ENCODE measurements at places on chromosomes 12 and 14.

DNA sequence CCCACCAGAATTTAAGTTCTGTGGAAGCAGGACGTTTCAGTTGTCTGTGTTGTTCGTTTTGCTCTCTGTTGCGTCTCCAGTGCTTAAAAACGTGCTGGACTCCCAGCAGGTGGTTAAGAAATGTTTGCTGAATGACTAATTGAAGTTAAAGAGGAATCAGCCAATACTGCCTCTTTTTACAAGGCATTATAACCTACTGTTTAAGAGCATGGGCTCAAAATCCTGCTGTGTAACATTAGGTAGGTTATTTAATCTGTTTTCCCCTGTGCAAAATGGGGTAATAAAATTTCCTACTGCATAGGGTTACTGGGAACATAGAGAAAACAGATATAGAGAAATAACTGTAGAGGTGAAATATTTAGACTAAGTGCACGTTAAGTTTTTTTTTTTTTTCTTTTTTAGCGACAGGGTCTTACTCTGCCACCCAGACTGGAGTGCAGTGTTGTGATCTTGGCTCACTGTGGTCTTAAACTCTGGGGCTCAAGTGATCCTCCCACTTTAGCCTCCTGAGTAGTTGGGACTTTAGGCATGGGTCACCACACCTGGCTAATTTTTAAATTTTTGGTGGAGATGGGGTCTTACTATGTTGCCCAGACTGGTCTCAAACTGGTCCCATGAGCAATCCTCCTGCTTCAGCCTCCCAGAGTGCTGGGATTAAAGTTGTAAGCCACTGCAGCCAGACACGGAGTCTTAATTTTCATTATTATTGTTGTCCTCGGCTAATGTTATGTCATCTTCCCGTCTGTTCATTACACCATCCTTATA is 139.4 kb upstream of the PRICKLE1 start:
- no peak for DNase-seq

DNA sequence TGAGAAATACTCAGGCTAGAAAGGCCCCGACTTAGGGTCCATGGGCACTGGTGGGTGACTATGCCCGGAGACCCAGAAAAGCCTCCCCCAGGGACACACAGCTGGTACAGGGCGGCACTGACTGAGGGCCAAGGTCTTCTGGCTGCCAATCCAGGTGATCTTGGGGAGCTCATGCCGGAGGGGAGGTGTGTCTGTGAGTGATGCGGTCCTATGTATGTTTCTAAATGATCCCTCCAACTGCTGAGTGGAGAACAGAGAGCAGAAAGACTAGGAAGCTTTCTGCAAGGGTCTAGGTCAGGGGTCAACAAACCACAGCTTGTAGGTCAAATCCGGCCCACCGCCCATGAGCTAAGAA is 391 bp downstream of the SERPINA4 start:
- no peak for DNase-seq

DNA sequence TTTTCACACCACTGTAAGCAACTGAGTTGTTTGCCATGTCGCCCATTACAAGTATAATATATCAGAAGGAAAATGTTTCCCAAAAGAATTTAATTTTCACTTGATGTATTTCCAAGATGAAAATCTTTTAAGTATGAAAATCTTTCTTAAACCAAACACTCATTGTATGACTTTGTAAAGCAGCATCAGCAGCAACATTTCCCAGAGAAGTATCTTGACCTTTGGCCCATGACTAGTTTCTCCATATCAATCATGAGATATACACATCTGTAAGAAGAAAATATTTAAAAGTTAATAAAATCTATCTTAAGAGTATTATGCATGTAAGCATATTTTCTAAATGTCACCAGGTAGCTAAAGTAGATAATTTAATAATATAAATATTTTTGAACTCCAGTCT is 52.8 kb downstream of the ATP2B1 start:
- DNase-seq = no peak

DNA sequence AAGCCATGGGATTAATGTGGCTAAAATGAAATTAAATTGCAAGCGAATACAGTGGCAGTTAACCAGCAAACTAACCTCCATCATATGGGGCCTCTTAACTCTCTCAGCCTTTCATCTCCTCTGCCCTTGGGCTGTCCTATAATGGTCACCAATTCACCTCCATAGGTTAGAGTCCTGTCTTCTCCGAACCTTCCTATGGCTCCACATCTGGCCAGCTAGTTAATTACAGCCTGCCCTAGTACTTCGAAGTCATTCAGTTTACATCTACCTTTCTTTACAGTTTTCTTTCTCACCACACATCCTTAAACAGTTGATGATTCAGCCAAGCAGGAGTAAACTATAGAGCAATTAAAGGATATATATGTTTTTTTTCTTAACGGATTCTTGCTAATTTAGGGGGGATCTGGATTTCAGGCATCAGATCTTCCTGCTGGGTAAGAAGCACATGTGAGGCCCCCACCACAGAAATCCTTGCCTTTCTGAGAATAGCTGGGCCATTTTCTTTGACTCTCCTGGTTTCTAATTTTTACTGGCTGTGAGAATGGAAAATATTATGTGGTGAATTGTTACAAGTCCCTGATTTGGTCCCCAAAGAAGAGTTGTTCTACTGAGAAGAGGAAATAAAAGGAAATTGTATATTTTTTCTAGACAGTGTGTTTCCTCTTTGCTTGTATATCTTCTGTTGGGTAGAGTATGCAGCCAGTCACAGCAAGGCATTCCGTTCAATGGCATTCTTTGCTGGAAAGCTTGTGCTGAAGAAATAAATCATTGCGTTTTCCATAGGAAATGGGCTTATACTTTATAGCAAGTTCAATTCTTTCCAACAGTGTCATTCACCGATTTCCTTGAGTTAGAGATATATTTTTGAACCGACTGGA is 16.7 kb downstream of the HMGA2 start:
- no peak for DNase-seq

DNA sequence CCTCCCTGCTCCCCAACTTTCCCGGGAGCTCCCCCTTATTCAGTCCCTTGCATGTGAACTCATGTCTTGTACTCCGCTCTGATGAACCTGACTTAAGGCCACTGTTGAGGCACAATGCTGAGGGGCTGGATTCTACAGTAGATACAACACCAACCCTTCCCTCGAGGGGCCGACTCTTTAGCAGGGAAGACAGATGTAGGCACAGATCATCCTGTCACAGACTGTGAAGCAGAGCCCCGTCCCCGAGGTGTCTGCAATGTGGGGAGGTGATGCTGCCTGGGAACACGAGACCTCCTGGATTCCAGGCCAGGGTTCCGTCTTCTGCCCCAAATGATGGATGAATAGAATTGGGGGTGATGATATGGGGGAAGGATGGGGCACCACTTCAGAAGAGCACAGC is 175.1 kb downstream of the CHST11 start:
- DNase-seq = no peak

GRCh38 chr12:94941440-94941862 is 62.0 kb downstream of the NDUFA12 start:
- DNase-seq = peak; percentile 49

- no peak for DNase-seq
Observed at GRCh38 chr12:15045451-15045850, 72.6 kb downstream of the PDE6H start.

- DNase-seq = no peak
Observed at GRCh38 chr12:42125388-42125767, 19.3 kb downstream of the GXYLT1 start.

DNA sequence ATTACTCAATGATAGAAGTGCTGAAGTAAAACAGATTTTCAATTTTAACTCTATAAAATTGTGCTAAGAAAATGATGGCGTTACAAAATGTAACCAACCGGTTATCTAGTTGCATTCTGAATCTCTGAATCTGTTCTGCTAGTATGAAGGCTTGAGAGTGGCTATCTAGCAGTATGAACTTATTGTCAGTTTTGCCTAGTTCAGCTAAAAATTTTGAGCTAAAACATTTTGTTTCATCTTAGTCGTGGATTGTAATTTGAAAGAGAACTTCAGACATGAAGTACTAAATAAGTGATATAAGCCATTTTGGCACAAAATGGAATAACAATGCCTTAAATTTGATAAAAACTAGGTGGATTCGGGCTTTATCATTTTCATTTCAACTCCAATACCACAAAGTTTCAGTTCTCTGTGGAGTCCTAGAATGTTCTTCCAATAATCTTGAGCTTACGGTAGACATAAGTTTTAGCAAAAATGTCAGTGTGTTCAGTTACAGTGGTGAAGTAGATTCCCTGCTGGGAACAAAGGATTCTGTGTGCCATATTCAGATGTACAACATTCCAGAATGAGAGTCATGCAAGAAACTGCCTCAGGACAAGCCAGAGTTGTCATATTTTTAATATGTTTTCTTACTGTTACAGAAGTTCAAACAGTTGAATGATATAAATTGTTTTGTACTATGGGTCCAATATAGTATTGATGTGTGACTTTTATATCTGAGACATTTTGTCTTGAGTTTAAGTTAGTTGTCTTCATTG is 28.1 kb downstream of the ATP6V1D start:
- no peak for DNase-seq

DNA sequence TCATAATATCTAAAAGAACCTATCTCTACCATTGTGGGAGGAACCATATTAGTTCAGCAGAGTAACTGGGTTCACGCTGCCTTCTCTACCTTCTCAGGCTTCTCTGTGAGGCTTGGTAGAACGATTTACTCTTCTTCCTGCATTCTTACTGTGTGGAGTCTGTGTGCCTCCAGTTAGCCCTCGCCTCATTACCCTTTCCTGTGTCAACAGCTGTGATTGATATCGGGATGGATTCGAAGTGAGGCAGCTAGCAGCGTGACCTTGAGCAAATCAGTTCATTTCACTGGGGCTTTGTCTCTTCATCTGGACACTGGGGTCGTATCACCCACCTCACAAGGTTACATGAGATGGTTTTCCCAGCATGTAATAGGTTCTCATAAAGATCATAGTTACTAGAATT is 4.6 kb upstream of the VRK1 start:
- DNase-seq = no peak

DNA sequence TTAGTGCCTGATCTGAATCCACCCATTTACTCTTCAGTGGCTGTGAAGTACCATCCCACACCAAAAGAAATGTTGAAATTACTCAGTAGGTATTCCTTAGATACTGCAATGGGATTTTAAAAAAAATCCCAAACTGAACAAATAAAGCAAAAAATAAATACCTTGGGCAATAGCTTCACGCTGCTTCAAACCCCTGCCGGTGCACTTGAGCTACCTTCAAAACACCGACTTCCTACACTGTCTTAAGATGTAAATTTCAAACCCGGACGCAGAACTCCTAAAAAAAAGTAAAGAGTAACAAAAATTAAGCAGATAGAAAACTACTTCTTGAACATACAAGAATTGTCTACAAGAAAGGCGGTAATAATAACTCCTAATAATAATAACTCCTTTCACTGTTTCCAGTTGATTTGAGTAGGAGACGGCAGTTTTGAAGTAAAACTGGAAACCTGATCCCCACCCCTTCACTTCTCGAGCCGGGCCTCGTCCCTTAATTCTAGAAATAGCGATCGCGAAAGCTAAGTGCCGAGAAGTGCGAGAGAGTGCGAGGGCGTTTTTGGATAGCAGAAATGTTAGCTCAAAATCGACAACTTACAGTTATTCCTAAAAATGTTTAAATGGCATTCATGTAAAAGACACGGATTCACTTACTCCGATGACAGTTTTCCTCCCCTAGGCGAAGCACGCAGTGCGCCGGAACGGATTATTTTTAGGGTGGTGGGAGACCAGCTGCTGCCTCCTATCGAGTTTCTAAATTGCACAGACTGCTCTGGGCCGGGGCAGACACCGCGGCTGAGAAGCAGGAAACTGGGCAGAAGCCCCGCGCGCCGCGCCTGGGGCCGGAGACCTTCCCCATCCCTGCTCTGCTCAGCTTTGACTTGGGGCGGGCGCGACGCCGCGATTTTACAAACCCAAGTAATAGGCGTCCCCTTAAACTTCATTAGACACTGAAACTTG is at the start of gene ABCC9:
Gene ABCC9 (minus strand): TSS at position 878 of the 957 bp plus-strand sequence. CDS start 4,752 bp downstream, outside the sequence.
- peak; percentile 16 for DNase-seq

- peak; percentile 16 for DNase-seq
Observed at GRCh38 chr14:30621354-30621939, 672 bp upstream of the SCFD1 start.

DNA sequence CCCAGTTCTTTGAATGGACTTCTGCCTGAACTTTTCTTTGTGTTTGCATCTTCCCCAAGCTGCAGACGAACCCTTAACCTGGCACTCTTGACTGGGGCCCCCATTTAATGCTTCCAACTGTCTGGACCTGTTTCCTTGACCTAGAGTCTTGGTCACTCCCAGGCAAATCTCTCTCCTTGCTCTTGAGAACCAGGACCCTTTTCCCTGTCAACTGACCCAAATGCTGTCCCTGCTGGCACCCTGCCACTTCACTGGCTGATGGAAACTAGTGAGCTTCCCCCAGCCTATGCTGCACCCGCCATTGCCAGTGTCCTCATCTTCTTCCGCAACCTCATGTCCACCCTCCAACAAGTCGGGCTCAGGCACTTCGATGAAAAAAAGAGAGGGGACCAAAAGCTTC is 79.5 kb downstream of the PRIMA1 start:
- no peak for DNase-seq

DNA sequence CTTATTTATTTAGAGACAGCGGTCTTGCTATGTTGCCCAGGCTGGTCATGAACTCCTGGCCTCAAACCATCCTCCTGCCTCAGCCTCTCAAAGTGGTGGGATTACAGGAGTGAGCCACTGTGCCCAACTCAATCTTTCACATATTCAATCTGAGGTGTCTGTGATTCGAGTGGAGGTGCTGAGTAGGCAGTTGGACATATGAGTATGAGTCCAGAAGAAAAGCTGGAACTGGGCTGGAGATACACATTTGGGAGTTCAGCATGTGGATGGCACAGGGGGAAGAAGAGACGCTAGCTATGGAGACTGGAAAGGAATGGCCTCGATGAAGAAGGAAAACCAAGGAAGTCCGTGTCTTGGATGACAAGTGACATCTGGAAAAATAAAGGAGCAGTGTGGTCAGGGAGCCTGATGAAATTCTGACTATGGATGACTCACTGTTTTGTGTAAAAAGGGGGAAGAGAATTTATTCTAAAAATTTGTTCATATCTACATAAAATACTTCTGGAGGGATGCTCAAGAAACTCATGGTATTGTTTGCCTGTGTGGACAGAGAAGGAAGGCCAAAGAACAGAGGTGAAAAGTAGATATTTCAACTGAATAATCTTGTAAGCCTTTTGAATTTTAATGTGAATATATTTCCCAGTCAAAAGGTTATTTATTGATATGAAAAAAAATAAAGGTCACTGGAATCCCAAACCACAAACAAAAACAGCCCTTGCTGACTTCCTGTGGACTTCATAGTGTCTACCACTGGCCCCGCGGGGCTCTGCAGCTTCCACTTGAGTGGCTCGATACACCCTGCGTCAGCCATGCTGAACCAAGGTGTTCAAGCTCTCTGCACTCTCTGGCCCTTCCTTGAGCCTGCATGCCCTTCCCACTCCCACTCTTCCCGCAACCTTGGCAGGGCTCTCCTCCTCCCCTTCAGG is 8.9 kb upstream of the LTA4H start:
- DNase-seq = no peak

- DNase-seq = no peak
Observed at GRCh38 chr12:43931187-43931586, 95.3 kb downstream of the TMEM117 start.
